ENCODE measurements at places on chromosomes 12 and 14. TPM values are rescaled to one million over a fixed set of nuclear protein-coding genes. Genes with fewer than 3 reads are reported as not detected.
A peak's percentile ranks its signal among the peaks of the same experiment; 100 is the strongest.

DNA sequence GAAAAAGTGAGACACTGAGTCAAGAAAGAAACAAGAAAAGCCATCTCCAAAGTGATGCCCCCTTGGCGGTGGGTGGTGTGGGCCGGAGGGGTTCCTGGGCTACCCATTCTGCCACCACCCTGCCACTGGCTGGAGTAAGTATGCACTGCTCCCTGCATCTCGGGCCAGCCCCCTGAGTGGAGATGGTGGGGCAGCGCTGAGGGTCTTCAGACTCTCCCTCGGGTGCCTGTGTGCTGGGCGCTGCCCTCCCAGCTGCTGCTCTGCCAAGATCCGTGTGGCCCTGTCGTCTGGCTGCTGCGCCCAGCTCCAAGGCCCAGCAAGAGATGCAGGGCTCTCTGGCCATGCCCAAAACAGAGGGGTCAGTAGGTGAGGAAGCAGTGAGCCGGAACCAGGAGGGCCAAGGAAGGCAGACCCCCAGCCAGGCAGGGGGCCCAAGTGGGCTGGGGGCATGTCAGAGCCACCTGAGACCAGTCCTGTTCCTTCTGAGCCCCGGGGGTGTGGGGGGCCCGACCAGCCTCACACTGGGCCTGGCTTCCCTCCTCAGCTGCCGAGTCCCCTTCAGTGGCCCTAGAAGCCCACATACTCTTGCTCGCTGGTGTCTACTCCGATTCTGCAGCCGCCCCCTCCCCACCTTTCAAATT, 5.2 kb downstream of the GPR132 start:
- no peak for DNase-seq

- no peak for DNase-seq
These were observed 27.0 kb downstream of the DYNC1H1 start for GRCh38 chr14:101991352-101991751.

Gene ACTN1
- 136 TPM for total RNA-seq

DNA sequence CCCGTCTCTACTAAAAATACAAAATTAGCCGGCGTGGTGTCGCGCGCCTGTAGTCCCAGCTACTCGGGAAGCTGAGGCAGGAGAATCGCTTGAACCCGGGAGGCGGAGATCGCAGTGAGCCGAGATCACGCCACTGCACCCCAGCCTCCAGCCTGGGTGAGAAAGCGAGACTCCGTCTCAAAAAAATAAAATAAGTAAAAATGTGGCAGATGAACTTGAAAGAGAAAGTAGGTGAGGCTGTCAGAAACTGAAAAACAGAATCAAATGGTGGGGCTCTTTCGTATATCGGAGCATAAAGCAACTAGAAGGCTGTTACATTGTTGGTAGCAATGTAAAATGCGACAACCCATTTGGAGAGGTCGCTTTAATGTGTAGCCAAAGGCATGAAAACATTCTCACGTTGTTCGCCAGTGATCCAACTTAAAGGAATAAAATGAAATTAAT, 767 bp upstream of the CCNT1 start:
- DNase-seq: no peak

GRCh38 chr12:54294152-54294952, 6.5 kb downstream of the NFE2 start:
- DNase-seq: peak; percentile 80

DNA sequence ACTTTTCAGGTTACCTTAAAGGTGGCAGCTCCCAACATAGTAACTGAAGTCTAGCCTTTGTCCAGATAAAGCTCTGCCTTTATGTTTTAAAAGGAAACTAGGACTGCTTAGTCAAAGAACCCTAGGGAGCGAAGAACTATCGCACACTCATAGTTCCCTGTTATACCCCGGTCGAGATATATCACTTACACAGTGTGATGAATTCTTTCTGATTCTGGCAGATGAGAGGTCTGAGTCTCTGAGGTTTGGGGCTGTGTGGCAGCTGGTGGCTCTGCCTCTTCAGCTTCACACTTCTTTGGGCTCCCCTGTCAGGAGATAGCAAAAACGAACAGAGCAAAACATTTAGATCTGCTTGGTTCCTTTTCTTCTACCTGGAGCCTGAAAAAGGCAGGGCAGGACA, 17.0 kb downstream of the ACIN1 start:
- no peak for DNase-seq

- no peak for DNase-seq
These were observed 23.9 kb downstream of the FERMT2 start for GRCh38 chr14:52926953-52927352.

GRCh38 chr12:108514468-108514972, 557 bp upstream of the FICD start:
- no peak for DNase-seq

Gene TAS2R14
- total RNA-seq: 0.38 TPM

GRCh38 chr14:99734406-99735051, 50.4 kb downstream of the CYP46A1 start:
- peak; percentile 66 for DNase-seq

DNA sequence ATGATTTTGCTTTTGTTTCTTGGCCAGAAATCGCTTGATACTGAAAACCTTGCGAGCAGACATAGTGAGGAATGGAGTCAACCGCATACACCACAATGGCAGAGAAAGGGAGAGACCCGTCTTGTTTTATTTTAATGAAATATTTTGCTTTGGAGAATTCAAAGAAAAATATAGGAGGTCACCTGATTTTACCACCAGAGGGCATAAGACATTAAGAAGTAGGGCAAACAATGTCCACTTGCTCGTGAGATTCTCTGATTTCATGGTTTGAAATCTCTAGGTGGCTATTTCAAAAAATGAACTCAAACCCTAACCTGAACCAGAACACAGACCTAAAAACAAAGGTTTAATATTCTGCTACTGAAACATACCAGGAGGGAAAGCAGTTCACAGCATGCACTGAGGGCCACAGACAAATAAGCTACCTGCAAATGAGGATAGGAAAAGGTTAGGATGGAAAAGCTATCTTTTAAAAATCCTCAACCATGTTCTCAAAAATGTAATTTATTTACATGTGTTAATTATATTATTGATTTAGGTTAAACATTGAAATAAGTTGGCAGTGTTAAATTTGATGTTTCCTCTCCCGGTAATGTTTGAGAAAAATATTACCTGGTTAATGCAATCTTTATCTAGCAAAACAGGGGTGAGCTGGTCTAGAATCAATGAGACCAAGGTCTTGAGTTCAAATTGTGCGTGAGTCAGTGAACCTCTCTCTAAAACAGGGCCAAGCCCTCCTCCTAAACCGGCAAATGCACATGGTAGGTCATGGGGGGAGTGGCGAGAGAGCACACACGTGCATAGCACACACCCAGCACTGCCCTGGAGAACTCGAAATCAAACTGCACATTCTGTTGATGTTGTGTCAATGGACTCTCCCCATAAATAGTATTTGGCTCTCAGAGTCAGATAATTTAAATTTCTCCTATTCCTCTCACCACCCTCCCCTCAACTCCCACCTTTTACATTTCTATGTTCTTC, 12.5 kb downstream of the IFNG-AS1 start:
- DNase-seq: no peak
